ENCODE measurements at places on chromosomes 7 and 10.

DNA sequence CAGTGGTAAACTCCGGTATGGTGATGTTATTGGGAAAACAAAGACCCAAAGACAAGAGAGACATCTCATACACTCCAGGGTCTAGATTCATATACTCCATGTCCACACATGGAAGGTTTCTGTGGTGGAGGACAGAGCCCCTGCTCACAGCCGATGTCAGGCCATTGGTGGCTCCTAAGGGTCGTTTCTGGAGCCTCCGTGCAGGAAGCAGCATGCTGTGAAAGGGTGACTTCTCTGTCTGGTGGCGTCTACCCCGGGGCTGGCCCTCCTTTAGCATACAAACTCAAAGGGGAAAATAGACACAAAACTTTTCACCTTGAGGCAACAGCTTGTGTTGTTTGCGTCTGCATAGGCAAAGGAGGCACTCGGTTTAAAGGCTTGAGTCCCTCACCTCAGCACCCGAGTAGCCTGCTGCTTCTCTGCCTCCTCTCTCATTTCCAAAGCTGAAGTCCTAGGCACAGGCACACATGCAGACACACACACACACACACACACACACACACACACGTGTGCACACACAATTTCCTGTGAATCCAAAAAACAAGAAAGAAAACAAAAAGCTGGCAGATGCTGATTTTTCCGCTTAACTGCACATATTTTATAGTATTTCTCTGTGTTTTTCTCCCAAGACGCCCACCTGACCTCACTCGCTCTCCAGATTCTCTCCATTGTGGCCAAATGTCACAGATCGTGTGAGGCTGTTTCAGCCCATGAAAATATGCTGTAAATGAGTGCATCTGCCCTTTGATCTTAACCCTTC is 601.4 kb upstream of the MGMT start:
- DNase-seq, result no peak

- no peak for DNase-seq
Observed at GRCh38 chr7:146115548-146115850, 1.1 kb upstream of the CNTNAP2 start.

- DNase-seq, result no peak
Observed at GRCh38 chr7:34544621-34545020, 113.4 kb upstream of the NPSR1 start.

GRCh38 chr7:100545360-100546128 is 6.5 kb downstream of the AGFG2 start:
- DNase-seq, result no peak

DNA sequence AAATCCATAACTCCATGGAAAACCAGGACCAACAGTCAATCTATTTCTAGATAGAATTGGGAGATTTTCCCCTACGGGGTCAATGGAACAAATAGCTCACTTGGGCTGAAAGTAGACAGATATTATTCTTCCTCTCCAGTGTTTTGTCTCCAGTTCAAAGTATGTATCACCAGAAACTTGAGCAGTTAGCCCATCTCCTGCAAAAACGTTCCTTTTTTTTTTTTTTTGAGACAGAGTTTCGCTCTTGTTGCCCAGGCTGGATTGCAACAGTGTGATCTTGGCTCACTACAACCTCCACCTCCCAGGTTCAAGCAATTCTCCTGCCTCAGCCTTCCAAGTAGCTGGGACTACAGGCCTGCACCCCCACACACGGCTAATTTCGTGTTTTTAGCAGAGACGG is 390.0 kb upstream of the AUTS2 start:
- DNase-seq, result no peak
